ENCODE measurements at places on chromosomes 11 and 22.
A peak's percentile ranks its signal among the peaks of the same experiment; 100 is the strongest.

DNA sequence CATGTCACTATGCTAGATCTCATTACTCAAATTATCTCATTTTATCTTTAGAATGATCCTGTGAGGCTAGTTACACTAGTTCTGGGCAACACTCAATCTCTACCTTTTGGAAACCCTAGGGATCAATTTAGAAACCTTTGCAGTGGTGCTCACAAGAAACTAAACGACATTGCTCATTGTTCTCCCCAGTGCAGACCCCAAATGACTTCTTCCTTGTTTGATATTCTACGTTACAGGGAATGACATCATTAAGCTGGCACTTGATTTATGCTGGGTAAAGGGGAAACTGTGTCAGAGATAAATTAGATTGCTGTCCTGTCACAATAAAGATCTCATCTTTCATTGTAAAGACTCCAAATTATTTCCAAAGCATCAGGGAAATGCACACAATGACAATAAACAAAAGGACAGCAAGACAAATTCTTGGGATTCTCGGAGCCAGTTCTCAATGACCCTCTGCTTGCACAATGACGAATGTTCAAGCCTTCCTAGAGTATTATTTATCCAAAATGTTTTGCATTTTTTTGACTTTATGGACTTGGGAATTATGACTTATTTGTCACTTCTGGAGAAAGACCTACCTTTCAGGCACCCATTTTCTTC is 1121.8 kb upstream of the TENM4 start:
- DNase-seq, result no peak

GRCh38 chr11:65615950-65616574 is 486 bp downstream of the PCNX3 start:
- peak; percentile 22 for DNase-seq

- peak; percentile 36 for DNase-seq
These were observed 73.2 kb upstream of the BID start for GRCh38 chr22:17847360-17848078.

- DNase-seq, result no peak
These were observed at the start of gene GAL3ST3 for GRCh38 chr11:66048547-66049323. GAL3ST3 (minus strand) TSS chr11:66049161; CDS start chr11:66045415, 3,746 bp downstream.

GRCh38 chr22:24578355-24579257 is 14.3 kb downstream of the LRRC75B start:
- DNase-seq, result no peak

GRCh38 chr11:94557421-94557820 is 9.7 kb upstream of the PIWIL4 start:
- DNase-seq, result no peak

DNA sequence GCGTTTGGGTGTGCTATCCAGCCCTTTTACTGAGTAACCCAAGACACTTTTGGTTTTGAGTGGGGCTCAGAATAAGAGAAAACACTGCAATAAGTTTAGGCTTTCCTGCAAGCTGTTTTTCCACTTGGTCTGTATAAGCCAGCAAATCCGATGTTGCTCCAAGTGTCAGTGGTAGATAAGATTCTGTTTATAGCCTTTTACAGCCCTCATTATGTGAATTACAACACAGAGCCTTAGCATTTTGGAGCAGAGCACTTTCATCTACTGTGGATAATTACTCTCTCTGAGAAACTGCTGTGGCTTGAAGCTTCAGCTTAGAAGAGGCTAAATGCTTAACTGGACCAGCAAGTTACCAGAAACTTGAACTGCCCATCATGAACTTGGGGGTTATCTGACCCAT is 601.1 kb downstream of the JRKL start:
- no peak for DNase-seq

DNA sequence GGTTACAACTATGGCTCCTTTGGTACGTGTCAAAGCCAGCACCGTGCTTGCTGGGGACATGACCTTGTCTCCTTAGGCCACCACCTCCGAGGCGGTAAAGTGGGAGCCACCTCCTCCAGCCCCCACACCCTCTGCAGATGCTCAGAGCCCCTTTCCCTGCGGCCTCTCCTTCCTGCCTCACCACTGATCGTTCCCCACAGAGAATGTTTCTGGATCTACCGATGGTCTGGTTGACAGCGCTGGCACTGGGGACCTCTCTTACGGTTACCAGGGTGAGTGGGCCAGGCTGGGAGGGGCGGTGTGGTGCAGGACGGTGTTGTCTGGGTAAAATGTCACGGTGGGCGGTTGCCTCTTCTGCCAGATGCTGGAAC is 8.9 kb downstream of the SIDT2 start:
- DNase-seq, result no peak

DNA sequence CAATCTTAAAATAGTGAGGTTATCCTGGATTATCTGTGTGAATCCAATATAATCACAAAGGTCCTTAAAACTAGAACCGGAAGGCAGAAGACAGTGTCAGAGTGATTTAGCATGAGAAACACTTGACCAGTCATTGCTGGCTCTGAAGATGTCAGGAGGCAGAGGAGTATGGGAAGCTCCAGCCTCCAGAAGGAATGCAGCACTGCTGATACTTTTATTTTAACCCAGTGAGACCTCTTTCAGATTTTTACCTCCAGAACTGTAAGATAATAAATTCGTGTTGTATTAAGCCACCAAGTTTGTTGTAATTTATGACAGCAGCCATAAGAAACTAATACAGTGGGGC is 134.4 kb upstream of the ZC3H12C start:
- DNase-seq, result no peak

DNA sequence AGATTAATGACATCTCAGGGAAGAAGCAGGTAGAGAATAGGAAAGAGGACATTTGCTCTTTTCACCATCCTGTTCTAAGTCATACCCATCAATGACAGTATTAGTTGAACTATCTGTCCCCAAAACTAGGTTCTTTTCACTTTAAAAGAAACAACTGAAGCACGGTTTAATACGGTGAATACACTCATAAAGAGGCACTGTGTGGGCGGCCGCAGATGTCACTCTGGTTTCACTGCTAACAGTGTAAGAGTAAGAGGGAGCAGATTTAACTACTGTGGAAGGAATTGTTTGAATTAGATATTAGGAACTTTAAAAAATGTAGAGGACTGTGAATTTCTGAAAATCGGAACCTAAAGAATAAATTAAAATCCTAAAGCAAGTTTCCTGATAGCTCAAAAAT is 49.5 kb downstream of the VSIG10L2 start:
- no peak for DNase-seq

GRCh38 chr11:121931748-121932352 is 184.2 kb downstream of the BLID start:
- no peak for DNase-seq

GRCh38 chr22:26487996-26488395 is 4.3 kb downstream of the SRRD start:
- DNase-seq, result no peak

- DNase-seq, result no peak
These were observed 459.1 kb downstream of the MIAT start for GRCh38 chr22:27116312-27117086.

GRCh38 chr11:94774345-94774744 is 6.2 kb downstream of the AMOTL1 start:
- DNase-seq, result peak; percentile 23

- no peak for DNase-seq
These were observed 36.4 kb downstream of the MAP6 start for GRCh38 chr11:75632450-75632849.

DNA sequence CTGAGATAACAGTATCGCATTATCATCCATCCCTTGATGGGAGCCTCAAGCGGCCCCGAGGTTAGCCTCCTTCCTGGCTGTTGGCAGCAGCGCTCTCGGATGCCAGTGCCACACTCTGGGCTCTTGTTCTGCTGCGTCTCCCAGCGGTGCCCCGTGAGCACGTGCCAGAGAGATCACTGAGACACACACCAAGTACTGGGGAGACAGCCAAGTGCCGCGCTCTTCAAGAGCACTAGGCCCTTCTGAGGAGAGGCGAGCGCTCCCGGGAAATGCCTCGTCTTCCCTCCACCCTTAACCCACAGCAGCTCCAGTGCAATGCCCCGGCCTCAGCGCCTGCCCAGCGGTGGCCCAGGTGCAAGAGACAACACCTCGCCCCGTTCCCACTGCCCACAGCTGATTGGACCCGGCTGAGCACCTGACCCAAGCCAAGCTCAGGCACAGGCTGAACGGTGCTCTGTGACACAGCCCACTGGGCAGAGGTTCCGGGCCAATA is 248.3 kb upstream of the NARS2 start:
- DNase-seq, result no peak

DNA sequence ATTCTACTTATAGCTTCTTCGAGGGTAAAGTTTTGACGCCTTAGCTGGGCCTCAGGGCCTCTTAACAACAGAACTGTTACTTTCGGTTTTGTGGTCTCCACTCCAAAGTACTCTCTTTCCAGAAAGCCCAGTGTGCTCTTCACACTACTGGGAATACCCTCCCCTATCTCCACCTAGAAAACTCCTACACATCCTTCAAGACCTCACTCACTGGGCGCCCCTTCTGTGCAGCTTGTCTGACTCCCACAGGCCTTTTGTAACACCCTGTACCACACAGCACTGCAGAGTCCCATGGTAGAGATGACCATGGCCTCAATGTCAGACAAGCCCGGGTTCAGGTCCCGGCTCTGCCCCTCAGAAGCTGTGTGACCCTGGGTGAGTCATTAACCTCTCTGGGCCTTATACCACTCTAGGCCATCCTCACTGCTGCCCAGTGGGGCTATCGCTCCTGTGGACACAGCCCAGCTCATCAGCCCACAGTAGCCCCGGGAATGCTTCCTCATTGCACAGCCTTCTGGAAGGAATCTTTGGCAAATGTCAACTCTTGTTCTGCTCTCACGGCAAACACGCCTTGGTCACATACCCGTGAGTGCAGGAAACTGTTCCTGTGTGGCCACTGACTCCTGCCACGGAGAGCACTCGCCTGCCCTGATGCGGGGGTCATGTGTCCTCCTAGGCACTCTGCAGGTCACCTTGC is 51.4 kb downstream of the SHISAL1 start:
- DNase-seq, result no peak

- no peak for DNase-seq
These were observed 93.1 kb upstream of the SC5D start for GRCh38 chr11:121199516-121199915.

GRCh38 chr11:47270331-47271271 is 668 bp downstream of the MADD start:
- DNase-seq, result no peak

DNA sequence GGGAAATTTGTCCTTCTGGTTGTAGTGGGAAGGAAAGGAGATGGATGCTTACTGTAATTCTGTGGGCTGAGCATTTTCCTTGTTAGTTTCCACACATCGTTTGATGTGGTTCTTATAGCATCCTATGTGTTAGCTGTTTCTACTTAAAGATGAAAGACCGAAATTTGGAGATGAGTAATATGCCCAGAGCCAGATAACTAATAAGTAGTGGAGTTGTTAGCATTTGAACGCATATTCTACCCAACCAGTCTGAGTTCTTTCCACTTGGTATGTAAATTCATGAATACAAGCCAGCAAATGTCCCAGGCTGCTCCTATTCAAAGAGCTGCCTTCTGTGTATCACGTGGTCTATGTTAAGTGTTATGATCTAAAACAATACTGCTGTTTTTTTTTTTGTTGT is 14.6 kb downstream of the SPECC1L start:
- DNase-seq, result no peak

All from NCI-H2171 (cell line).